ENCODE measurements at places on chromosomes 7 and 10. TPM values are rescaled to one million over a fixed set of nuclear protein-coding genes. Genes with fewer than 3 reads are reported as not detected.

GRCh38 chr10:108064746-108065260, 900.3 kb upstream of the SORCS1 start:
- H3K36me3 ChIP-seq: no peaks in the 10 kb centered on the region
- H3K27ac ChIP-seq: no peak overlapping the region
- H3K4me3 ChIP-seq: no peak overlapping the region
- no peaks in the 10 kb centered on the region for H3K4me1 ChIP-seq
- no peak for DNase-seq

- H3K4me1 ChIP-seq: no peaks in the 10 kb centered on the region
- no peak overlapping the region for H3K4me3 ChIP-seq
- no peaks in the 10 kb centered on the region for H3K36me3 ChIP-seq
- H3K27me3 ChIP-seq: no peaks in the 10 kb centered on the region
- no peak overlapping the region for H3K27ac ChIP-seq
Observed at GRCh38 chr10:58016614-58017013, 251.1 kb downstream of the IPMK start.

GRCh38 chr7:103119791-103120291, 29.1 kb downstream of the NAPEPLD start:
- no peaks in the 10 kb centered on the region for H3K4me1 ChIP-seq
- no peaks in the 10 kb centered on the region for H3K36me3 ChIP-seq
- DNase-seq: no peak
- no peak overlapping the region for H3K4me3 ChIP-seq

DNA sequence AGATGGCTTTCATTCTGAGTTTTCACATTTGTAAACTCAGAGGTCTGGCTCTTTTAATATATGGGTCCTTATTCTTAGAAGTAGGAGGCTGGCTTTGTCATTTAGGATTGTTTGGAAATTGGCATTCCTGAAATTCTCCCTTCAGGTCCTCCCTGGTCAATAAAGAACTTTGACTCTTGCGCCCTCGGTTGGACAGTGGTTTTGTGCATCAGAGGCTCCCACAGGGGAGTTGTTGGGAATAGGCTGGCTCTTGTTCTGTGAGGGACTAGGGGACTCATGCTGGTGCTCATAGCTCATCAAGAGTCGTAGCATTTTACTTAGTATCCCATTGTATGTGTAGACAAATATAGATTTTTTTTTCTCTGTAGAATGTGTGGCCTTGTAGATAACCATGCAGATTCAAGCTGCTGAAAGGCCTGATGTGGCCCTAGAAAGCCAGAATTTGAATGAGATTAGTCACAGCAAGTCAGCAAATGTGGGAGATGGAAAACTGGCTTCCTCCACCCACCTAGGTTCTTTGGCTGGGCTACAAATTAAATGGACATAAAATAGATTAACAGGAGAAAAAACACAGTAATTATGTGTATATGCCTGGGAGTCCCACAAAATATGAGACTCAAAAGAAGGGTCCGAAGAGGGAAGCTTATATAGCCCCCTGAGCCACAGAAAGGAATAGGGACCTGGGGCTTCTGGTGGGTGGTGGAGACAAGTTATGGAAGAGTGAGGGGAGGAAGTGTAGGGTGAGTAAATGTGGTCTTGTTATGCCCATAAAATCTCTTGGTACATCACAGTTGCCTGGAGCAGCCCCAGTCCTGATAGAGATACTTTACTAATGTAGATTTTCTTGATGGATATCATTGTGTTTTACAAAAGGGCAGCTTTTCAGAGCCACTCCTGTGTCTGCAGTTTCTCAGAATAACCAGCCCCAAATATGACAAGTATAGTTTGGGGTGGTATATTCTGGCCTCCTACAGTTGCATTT, 94.6 kb upstream of the BTBD16 start:
- no peaks in the 10 kb centered on the region for H3K27me3 ChIP-seq
- H3K4me1 ChIP-seq: peaks cover 7% of the 10 kb centered on the region
- no peak overlapping the region for H3K27ac ChIP-seq
- no peak for DNase-seq

- no peak for DNase-seq
- H3K4me1 ChIP-seq: no peaks in the 10 kb centered on the region
- H3K27me3 ChIP-seq: no peaks in the 10 kb centered on the region
- H3K4me3 ChIP-seq: no peak overlapping the region
- H3K36me3 ChIP-seq: no peaks in the 10 kb centered on the region
Observed at GRCh38 chr10:29171717-29172116, 117.2 kb upstream of the LYZL1 start.

DNA sequence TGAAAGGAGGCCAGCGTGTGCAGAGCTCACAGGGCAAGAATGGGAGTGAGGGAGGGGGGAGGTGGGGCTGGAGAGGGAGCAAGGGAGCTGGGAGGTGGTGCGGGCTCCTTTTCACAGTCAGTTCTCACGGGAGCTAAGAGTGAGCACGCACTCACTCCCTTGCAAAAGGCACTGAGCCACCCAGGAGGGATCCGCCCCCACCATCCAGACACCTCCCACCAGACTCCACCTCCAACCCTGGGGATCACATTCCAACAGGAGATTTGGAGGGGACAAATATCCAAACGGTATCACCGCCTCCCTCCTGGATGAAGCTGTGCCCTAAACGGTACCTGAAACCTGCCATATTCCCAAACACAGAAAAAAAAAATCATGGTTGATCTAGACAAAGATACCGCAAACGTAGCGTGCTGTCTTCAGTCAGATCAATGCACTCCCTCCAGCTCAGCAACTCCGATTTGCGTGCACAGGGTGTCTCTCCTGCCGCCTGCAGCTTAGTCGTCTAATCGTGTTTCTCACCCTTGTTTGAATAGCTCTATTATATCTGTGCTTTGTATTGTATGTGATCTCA, 20.3 kb upstream of the PRKAG2 start:
- 0 out of 2 replicates have a peak, but pooled peaks cover 6% of the 10 kb centered on the region for H3K27me3 ChIP-seq
- DNase-seq: no peak
- H3K27ac ChIP-seq: no peak overlapping the region
- H3K4me3 ChIP-seq: peak overlapping the region; percentile 41
- no peaks in the 10 kb centered on the region for H3K36me3 ChIP-seq

GRCh38 chr10:649798-650440, 39.5 kb downstream of the DIP2C start:
- no peaks in the 10 kb centered on the region for H3K4me1 ChIP-seq
- DNase-seq: no peak
- H3K27me3 ChIP-seq: no peaks in the 10 kb centered on the region
- H3K27ac ChIP-seq: no peak overlapping the region
- H3K4me3 ChIP-seq: no peak overlapping the region

DNA sequence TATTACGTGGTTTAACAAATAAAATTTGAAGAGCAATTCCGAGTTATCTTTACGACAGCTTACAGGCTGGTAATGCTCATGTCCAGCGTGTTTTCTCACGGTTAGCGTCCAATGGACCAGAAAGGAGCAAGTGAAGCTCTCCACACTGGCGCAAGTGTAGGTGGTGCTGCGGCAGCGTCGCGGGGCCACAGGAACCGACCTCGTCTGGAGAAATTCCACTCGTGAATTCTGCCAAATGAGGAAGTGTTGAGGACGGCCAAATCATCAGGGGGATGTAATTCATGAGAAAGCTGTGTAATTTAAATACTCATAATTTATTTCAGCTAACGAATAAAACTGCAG, 350 bp upstream of the ZNF37A start:
- H3K36me3 ChIP-seq: peaks cover 16% of the 10 kb centered on the region
- no peaks in the 10 kb centered on the region for H3K4me1 ChIP-seq
- H3K27me3 ChIP-seq: no peaks in the 10 kb centered on the region
- H3K4me3 ChIP-seq: peak overlapping the region; percentile 88

- H3K4me1 ChIP-seq: no peaks in the 10 kb centered on the region
- no peak for DNase-seq
- no peak overlapping the region for H3K27ac ChIP-seq
- no peak overlapping the region for H3K4me3 ChIP-seq
- no peaks in the 10 kb centered on the region for H3K27me3 ChIP-seq
- peaks cover 16% of the 10 kb centered on the region for H3K36me3 ChIP-seq
Observed at GRCh38 chr7:44470135-44470479, 20.4 kb downstream of the NUDCD3 start.

DNA sequence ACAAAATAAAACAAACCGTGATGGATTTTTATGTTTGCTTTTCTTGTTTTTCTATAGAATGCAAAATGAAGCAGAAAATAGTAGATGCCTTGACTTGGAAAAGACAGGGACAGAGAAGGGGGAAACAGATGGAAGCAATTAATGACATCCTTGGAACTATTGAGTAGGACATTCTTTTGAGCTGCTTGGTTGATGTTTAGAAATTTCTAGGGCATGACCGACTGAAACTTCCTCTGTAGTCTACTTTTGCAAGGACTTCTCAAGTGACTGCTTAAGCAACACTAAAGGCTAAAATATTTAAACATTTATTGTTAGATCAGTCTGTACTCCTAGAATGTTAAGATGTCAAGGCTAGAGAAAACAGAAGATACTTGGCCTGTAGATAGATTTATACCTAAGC, 49.4 kb downstream of the VCL start:
- DNase-seq: no peak
- peaks cover 5% of the 10 kb centered on the region for H3K36me3 ChIP-seq
- H3K27ac ChIP-seq: no peak overlapping the region

DNA sequence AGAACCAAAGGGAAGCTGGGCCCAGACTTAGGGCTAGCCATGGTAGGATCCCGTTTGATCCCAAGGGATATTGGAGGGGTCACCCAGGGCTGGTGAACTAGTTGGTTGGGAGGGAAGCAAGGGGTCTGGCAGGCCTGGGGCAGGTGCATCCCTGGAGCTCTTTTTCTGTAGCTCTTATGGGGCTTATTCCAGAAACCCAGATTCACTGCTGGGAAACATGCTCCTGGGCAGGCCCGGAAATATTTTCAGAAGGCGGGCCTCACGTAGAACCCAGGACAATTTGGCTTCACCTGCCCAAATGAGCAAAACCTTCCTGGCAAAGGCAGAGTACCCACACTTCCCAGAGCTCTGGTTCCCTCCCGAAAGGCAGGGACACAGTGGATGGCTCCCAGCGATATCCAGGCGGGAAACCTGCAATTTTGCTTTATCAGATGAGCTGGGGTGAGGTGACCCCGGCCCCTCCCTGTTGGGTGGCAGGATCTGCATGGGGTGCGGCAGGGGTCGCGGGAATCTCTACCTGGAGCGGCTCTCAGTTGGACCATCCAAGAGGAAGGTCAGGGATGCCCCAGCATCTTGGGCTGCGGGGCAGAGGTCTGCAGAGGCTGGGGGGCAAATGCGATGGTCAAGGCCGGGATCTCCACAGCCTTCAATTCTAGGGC, 533.9 kb downstream of the TCERG1L start:
- DNase-seq: no peak
- no peak overlapping the region for H3K4me3 ChIP-seq
- no peak overlapping the region for H3K27ac ChIP-seq
- no peaks in the 10 kb centered on the region for H3K36me3 ChIP-seq
- no peaks in the 10 kb centered on the region for H3K27me3 ChIP-seq

- no peak overlapping the region for H3K27ac ChIP-seq
- H3K27me3 ChIP-seq: no peaks in the 10 kb centered on the region
- H3K4me3 ChIP-seq: no peak overlapping the region
- H3K4me1 ChIP-seq: peaks cover 3% of the 10 kb centered on the region
- no peaks in the 10 kb centered on the region for H3K36me3 ChIP-seq
Observed at GRCh38 chr7:102888561-102889233, 24.1 kb upstream of the LRRC17 start.

GRCh38 chr10:79926037-79926436, 22.9 kb downstream of the SFTPD start:
- peaks cover 5% of the 10 kb centered on the region for H3K4me1 ChIP-seq
- no peaks in the 10 kb centered on the region for H3K36me3 ChIP-seq
- no peak overlapping the region for H3K27ac ChIP-seq
- 0 out of 2 replicates have a peak, but pooled peaks cover 5% of the 10 kb centered on the region for H3K27me3 ChIP-seq
- H3K4me3 ChIP-seq: no peak overlapping the region

DNA sequence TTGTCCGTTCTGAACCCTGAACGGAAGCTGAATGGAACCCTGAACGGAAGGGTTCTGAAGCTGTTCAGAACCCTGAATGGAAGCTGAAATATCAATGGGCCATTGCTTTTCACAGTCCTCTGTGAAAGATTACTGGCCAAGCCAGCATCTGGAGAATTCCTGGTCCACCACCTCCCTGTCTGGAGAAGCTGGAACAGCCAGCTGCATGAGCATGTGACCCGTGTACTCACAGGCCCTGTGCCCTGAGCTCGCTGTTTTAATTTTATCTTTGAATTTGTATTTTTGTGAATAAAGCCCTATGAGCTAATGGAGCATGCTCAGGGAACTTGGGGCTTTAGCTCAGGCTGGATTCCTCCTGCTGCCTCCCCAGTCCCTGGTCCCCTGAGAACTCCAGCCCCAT, 37.2 kb downstream of the HTRA1 start:
- no peaks in the 10 kb centered on the region for H3K36me3 ChIP-seq
- no peak overlapping the region for H3K27ac ChIP-seq
- no peaks in the 10 kb centered on the region for H3K27me3 ChIP-seq
- DNase-seq: no peak
- H3K4me3 ChIP-seq: no peak overlapping the region
- peaks cover 39% of the 10 kb centered on the region for H3K4me1 ChIP-seq

- no peak overlapping the region for H3K27ac ChIP-seq
- H3K36me3 ChIP-seq: no peaks in the 10 kb centered on the region
- no peaks in the 10 kb centered on the region for H3K27me3 ChIP-seq
- H3K4me3 ChIP-seq: no peak overlapping the region
- DNase-seq: no peak
- no peaks in the 10 kb centered on the region for H3K4me1 ChIP-seq
Observed at GRCh38 chr7:115654384-115655214, 376.0 kb downstream of the TFEC start.

- no peak overlapping the region for H3K4me3 ChIP-seq
- H3K4me1 ChIP-seq: no peaks in the 10 kb centered on the region
- DNase-seq: no peak
- no peak overlapping the region for H3K27ac ChIP-seq
- no peaks in the 10 kb centered on the region for H3K36me3 ChIP-seq
- peaks cover 22% of the 10 kb centered on the region for H3K27me3 ChIP-seq
Observed at GRCh38 chr7:136058546-136058945, 81.4 kb upstream of the MTPN start.

DNA sequence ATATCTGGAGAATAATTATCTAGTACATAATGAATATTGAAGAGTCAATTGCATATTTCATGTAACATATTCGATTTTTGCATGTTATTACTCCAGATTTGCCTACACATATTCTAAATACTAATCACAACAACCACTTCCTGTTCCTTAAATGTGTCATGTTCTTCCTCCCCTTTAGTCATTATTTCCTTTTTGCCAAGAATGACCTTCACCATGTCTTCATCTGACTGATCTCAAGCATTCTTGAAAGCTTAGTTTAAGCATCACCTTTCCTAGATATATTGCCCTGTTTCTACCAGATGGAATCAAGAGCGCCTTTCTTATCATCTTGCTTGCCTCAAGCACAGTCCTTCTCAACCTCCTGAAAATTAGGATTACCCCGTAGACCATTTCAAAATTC, 23.5 kb upstream of the MEOX2 start:
- H3K27ac ChIP-seq: no peak overlapping the region
- no peaks in the 10 kb centered on the region for H3K36me3 ChIP-seq
- DNase-seq: no peak

MAGI2 gene
- 0.22 TPM for total RNA-seq

LRRC18 gene
- total RNA-seq: not detected

ASB15 gene
- not detected for total RNA-seq

BTBD16 gene
- total RNA-seq: 0.27 TPM

HOXA6 gene
- 12.7 TPM for total RNA-seq

ITPRID1 gene
- total RNA-seq: not detected

BAG3 gene
- total RNA-seq: 57.0 TPM

CTTNBP2 gene
- 5.4 TPM for total RNA-seq

NME8 gene
- not detected for total RNA-seq

GPR158 gene
- 2.9 TPM for total RNA-seq

SKIDA1 gene
- total RNA-seq: 0.34 TPM

LRIT1 gene
- not detected for total RNA-seq

EMX2 gene
- not detected for total RNA-seq

Data from HCT116 (cell line).